ENCODE measurements at places on chromosomes 13 and 19.

DNA sequence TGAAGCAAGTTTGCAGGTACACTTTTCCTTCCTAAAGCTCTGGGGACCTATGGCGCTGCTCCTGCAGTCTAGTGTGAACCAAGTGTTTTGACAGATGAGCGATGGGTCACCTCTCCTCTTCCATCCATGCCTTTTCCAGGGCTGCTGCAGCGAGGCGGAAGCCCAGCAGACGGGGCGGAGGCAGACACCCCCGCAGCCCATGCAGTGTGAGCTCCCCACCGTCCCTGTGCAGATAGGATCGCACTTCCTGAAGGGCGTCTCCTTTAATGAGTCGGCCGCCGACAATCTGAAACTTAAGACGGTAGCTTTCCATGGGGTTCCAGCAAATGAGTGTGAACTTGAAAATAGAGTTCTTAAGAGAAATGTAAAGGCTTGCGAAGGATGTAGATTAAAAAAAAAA, 37.1 kb upstream of the GPI start:
- no peak for DNase-seq

DNA sequence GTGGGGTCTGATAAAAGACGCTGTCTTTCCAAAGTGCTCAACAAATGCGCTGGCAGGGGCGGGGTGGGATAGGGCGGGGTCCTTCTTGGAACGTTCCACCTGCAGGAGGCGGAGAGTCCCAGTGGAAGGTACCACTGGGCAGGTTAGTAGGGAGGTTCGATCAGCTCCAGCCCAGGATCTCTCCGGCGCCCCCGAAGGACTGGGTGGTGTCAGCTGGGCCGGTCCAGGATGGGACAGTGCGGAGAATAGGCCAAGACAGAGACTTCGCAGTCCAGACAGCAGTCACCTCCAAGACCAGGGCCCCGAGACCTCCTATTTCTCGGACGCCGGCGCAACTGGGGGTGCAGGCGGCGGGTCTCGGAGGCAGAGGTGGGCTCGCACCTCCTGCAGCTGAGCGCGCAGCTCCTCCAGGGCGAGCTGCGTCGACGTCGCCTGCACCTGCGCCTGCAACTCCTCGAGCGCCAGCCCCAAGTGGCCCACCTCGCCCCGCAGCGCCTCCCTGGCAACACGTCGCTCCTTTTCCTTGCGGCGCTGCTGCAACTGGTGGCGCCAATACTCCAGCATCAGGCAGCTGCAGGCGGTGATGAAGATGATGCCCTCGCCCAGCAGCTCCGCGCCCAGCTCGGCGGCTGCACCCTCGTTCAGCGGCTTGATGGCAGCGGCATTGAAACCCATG, 21.6 kb downstream of the VASP start:
- peak; percentile 92 for DNase-seq

DNA sequence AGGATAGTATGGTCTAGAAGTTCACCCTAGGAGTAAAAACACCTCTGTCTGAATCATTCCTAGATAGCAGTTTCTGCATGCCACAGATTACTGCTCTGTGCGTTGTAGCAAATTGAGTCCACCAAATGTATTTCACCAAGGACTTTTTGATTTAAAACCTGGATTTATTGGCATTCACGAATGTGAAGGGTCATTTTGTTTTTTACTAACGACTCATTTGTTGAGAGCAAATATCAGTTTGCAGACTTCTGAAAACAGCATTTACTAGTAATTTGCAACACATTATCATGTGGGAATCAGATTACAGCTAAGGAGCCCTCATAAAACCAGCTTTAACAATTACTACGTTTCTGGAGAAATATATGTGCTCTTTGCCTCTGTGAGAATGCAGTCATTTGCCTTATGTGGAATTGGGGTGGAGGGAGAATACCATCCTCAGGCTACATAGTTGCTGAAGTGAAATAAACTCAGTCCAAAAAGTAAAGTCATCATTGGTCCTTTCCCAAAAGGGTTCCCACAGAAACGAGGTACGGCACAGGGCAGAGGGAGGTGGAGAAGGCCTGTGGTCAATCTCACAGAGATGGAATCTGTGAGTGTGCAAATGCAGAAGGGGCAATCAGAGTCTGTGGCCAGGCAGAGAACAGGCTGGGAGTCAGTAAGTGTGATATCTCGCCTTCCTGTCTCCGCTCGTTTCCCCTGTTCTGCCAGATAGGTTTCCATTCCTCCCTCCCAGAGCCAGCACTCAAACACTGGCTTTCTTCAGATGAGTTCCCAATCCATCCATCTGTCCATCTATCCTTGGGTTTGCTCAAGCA, 63.1 kb downstream of the DLEU7 start:
- no peak for DNase-seq

DNA sequence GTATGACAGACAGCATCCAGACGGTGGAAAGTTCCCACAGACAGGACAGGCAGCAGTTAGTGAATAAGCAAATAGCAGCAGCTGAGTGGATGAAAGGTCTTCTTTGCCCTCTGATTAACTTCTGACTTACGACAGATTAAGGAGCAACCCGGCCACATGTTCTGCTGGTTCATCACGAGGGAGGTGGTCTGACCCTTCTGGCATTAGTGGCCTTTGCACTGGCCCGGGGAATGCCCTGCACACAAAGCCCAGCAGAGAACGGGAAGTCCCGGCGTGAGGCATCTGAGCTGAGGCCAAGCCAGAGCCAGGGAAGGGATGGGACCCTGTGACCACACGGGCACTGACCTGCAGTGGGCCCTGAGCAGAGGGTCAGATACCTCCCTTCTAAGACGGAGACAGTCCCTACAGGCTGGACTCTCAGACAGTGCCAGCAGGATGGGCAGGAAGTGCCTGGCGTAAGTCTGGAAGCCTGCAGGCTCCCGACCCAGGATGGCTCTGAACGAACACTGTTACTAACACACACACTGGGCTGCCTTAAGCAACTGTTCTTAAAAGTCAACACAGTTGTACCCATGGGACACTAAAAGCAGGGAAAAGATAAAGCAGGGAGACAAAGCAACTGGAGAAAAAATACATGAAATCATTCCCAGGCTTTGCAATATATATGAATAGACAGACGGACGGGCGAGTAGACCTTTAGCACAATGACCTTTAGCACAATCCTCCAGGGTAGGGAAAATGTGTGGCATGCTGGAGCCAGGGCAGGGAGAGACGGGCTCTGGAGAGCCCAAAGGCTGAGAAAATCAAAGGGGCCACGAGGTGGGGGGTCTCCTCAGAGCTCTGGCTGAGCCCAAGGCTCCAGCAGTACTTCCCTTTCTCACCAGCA, 6.3 kb downstream of the C19orf12 start:
- no peak for DNase-seq

DNA sequence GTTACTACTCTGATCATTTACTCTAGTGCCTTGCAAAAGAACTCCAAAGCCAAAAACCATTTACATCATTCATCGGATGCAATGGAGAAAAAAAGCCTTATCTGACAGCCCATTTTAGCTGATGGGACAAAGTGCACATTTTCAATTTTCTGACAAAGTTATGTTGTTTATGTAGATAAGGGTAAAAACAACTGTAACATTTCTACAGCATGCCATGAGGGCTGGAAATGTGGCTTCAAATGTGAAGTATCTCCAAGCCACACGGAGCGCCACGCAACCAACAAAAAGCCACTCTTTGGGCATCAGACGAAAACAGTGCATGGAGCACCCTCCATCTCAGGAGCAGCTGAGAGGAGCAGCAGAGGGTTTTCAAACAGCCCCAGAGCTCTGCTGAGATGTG, 364.6 kb upstream of the ZNF507 start:
- DNase-seq = no peak

GRCh38 chr13:99662678-99663077, 161.4 kb downstream of the TM9SF2 start:
- no peak for DNase-seq

All from epithelial cell of esophagus (primary cell).